ENCODE measurements at places on chromosomes 11 and 22.

- no peak for DNase-seq
These were observed 14.3 kb downstream of the MUC5B start for GRCh38 chr11:1237128-1237580.

GRCh38 chr11:121522043-121522941 is 69.5 kb upstream of the SORL1-AS1 start:
- DNase-seq, result no peak

DNA sequence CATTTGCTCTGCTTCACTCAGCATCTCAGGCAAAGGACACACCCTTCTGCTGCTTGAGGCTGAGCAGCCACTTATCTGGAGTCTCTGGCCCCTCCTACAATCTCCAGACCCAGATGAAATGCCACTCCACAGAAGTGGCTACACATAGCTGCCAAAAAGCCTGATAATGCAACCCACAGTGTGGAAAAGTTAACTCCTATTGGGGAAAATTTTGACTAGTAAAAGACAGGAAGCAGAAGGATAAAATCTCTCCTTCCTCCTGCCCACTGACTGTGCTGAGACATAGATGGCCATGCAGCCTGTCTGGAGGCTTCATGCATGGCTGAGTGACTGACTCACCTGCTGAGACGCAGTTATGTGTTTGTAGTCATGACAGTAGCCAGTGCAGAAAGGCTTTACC is 92.3 kb upstream of the TEAD1 start:
- DNase-seq, result peak; percentile 77

DNA sequence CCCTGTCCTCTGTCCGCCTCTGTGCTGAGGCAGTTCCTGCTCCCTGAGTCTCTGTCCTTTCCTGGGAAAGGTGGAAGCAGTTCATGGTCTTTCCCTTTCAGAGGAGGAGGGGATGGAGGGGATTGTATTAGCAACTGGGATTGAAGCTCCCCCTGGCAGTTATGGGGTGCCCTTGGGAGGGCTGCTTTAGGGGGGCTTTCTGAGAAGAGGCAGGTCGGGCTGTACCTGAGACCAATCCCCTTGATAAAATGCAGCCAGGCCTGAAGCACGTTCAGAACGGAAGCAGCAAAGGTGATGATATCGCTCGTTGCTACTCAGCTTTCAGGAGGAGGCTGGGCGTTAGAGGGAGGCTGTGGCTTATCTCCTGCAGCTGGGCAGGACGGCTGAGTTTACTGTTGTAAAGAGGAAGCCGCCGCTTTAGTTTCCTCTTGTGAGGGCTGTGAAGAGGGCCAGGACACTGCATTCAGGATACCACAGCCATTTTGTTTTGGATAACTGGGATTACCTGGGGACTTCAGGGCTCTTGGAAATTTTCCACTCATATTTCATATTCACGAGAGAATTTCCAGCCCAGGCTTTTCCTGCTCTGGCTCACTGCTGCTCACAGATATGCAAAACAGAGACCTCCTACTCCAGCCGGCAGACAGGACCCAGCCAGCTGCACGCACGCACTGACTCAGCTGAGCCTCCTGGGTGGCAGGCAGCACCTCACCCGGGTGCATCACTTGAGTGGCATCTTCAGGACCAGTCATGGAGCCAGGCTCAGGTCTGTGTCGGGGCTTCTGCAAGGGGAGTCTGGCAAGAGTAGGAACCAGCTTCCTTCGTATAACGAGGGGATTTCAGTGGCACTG is 798 bp downstream of the AMPD3 start:
- DNase-seq, result peak; percentile 54

DNA sequence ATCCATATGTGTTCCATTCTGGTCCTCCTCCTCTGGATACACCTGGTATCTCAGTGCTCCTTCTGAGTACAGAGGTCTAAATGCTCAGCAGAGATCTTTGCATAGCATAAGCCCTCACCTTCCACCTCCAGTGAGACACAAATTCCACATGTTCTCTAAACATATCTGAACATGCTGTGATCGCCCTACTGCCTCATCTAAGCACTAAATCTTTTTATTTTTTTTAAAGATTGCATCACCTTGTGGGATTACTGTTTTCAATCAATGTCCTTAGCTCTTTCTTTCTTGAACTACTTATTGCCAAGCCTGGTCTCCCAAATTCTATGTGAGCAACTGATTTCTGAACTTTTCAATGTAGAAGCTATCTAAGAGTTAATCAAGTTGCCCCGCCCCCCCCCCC is 113.4 kb downstream of the TRPC6 start:
- DNase-seq, result no peak

GRCh38 chr11:107592813-107593212 is 1.9 kb downstream of the ELMOD1 start:
- no peak for DNase-seq

GRCh38 chr11:76007166-76007565 is 192.2 kb downstream of the UVRAG start:
- DNase-seq, result no peak

Measured in non-pigmented ciliary epithelial cell (primary cell).